ENCODE measurements at places on chromosomes 7 and 10.

DNA sequence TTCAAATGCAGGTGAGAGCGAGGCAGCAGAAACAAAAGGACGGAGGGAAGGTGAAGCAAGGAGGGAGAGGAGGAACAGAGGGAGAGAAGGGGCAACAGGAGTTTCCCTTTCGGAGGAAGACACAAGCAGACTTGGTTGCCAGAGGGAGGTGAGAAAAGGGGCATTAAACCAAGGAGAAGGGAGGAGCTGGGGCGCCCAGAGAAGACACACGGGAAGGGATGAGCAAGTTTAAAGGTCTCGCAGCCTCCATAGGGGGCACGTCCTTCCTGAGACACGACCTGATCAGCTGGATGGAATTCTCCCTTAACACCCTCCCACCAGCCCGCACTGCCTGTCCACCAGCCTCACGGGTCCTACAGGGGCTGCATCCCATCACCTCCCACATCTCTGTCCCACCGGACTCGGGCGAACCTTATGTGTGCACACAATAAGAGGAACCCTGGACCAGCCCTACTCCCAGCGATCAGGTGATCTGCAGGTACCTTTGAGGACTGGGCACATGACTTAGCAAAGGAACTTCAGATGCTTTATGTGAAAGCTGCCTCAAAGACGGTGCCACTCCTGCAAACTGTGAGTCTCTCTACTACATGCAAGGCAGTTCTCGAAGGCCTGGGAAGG lies 251.2 kb downstream of the TNS3 start:
- DNase-seq: no peak

DNA sequence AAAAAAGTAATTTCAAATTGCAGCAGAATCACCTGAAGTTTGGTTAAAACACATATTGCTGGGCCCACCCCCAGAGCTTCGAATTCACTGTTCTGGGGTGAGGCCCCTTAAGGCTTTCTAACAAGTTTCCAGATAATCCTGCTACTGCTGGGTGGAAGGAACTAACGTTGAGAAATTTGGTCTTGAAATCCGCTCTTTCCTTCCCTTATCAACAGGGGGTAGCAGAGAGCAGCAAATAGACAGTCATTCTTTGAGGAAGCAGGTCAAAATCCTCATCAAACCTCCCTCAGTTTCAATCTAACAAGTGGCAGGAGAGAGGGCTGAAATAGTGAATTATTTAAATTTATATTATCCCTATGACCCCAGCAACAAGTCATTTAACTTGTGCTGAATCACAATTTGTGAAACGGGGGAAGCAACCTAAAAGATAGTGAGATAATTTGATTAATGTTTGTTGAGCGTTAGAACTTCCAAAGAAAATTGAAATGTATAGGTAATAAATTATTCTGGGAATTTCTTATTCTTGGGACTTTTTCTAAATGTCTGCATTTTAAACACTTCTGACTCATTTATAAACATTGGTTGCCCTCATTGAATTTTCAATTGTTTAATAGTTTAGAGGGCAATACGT lies 21.7 kb upstream of the MALSU1 start:
- DNase-seq: no peak

DNA sequence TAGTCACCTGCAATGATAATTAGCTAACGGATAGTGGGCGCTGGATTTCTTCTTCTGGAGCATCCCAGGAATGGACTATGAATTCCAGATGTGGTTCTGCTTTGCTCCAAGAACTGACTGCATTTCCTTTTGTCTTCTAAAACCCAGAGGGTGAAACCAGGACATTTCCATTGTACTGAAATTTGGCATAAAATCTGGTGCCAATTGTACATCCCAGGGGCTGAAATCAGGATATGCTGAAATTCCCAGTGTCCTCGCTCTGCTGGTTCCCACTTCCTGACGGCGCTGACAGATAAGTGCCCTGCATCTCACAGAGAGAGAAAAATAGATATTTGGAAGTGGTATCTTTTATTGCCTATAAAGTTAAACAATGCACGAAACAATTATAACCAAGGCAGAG lies 31.9 kb downstream of the RBM20 start:
- DNase-seq: no peak

DNA sequence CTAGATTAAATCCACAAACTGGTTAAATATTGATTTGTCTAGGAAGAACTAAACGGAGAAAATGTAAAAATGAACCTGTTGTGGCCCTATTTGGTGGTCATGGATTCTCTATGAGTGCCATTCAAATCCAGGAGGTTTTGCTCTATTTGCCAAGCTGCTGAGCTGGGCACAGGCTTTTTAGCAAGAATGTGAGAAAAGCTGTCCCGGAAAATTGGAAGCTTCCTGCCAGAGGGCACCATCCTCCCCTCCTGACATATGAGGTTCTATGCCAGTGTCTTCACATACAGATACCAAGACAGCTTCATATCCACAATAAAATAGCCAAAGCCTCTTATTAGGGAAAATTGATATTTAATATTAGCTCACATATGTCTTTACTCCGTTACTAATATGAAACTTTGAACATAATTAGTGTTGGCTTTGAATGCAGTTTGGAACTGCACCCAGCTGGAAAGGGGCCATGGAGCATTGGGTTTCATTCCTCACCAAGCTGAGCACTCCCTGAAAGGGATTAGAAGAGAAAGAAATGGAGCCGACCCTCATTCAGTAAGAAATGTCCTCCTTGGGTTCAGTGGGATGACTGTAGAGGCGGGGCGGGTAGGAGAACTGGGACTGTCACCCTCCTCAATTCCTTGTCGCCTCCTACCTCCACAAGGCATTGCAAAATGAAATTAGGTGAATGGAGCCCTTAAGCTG lies 47.8 kb downstream of the NRCAM start:
- no peak for DNase-seq

DNA sequence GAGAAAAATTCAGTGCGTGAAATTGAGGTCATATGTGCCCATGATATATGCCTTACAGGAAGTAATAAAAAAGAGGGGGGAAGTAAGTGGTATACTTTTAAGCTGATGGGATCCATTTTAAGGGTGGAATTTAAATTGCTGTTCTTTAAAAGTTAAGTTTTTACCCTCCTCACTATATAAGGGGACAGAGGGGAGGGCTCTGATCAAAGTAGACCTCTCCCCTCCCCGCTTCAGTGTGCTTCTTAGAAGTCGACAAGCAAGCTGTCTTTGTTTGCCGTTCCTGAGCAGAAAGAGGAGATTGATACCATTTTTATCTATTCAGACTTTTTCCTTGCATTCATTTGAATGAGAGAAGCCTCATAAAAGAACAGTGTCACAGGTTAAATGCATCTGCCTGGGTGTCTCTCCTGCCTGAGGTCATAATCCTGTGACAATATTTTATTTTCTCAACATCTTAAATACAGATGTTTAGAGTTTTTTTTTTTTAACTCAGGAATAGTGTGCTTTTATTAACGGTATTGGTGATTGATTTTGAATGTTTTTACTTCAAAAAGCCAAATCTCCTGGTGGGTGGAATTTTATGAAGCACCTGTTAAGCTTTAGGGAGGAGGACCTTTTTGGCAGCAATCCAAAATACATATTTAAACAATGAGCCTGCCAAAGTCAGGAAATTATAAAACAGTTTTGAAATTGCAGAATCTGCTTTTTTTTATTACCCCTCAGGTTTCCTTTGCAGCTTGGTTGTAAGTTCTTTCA lies 141.7 kb downstream of the KAT6B start:
- DNase-seq: no peak

DNA sequence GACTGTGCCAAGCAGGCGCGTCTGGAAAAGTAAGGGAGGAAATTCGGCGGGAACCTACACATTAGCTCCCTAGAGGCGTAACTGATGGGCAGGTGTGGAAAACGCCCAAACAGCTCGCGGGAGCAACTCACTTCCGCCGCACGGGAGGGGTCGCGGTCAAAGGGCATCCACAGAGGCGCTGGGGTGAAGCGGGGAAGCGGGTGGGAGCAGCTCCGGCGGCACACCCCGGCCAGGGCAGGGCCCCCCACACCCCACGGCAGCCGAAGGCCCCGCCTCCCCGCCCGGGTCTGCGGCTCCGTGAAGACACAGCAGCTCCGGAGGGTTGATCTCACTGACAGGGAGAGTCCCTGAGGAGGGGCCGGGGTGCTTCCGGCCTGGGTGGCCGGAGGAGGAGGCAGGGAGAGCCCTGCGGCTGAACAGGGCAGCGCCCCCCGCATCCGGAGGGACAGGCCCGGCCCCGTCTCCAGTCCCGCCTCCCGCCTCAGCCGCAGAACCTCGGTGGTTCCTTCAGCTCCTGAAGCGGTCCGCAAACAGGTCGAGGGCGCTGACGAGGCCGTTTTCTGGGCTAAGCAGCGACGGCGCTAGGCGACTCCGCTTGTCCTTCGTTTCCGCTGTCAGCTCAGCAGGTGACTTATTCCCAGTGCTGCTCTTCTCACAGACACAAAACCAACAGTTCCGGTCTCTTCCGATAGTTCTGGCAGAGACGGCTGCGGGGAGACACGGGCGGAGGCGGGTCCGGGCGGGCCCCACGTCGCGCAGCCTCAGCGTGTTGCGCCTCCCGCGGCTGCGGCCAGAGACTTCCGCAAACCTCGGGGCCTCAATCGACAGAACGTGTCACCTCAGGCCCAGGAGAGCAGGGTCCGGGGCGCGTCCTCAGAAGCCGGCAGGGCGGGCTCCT lies 276.1 kb downstream of the DNAJB6 start:
- no peak for DNase-seq

- DNase-seq: no peak
These were observed 209.1 kb downstream of the PHF14 start for GRCh38 chr7:11182736-11183135.

DNA sequence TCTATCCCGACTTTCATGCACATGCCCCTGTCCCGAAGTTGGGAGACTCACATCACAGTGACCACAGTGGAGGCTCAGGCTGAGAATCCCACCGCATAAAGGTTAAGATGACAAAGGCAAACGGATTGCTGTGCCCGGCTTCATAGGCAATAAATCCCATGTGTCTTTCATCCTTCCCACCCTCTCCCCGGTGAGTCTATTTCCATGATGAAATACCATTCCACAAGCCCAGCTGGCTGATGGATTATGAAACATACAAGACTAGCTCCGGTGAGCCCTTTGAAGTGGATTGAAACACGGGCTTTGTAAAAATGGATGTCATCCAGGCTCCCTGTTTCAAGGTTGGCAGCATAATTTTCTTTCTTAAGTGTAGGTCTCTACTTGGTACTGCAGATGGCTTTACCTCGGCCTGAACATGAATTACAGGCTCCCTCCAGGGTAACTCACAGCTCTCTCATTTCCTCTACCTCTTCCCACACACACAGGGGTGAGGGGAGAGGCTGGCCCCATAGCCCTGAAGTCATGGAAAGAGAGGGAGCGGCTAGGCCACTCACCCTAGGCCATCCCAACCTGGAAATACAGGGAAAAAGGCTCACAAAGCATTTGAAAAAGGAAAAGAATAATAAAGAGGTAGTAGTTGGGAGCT lies 92.0 kb upstream of the CALN1 start:
- DNase-seq: no peak

DNA sequence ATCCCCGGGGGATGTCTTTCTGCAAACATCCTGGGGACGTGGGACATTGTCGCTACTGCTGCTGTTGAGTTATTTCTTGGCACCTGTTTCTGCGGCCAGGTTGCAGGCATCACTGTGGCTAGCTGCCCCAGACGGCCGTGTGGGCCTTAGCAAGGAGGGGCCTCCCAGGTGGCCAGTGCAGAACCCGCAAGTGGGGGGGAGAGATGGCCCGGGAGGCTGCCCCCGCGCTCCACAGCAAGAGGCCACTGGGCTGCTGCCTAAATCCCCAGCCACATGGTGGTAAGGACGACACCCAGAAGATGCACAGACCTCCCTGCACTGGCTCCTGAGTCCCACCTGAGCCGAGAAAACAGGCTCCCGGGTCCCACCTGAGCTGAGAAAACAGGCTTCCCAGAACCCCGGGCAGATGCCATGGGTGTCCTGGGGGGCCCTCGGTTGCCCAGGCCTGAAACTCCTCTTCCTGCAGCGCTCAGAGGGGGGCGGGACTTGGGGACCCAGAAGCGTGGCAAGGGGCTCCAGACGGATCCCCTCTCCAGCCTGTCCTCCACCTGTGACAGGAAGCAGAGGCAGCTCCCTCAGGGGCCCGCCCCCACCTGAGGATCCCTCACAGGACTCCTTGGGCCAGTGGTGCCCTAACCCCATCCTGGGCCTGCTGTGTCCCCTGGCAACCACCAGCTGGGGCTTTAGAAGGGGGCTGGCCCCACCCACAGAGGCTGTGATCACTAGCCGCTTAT lies 952 bp upstream of the MAFK start:
- no peak for DNase-seq

DNA sequence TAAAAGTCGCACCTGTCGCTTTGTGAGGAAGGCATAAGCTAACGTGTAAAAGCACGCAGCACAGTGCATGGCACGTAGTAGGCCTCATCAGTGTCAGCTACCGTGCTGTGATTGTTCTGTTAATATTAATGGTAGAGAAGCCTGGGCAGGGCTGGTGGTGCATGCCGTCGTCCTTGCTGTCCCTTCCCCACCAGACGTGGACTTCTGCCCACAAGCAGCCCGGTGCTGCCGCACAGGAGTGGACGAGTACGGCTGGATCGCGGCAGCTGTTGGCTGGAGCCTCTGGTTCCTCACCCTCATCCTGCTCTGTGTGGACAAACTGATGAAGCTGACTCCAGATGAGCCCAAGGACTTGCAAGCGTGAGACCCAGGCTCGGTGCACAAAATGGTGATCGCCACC lies 4.7 kb upstream of the ATP6V0A4 start:
- DNase-seq: no peak

DNA sequence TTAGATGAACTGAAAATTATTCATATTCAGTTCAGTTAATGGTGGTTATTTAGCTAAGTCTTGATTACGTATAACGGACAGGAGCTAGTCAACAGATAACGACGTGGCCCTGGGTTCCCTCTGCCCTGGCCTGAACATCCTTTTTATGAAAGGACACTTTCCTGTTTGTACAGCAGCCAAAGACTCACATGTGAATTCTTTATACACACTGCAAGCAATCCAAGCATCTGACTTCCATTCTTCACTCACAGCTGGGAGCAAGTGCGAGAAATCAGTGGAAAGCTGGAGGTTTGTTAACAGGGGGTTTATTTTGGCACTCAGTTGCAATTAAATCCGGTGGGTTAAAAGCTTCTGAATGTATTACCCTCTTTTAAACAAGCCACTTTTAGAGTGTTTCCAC lies 148.1 kb upstream of the GDF10 start:
- no peak for DNase-seq

- DNase-seq: no peak
These were observed 3.5 kb upstream of the GSTK1 start for GRCh38 chr7:143259765-143260164.

DNA sequence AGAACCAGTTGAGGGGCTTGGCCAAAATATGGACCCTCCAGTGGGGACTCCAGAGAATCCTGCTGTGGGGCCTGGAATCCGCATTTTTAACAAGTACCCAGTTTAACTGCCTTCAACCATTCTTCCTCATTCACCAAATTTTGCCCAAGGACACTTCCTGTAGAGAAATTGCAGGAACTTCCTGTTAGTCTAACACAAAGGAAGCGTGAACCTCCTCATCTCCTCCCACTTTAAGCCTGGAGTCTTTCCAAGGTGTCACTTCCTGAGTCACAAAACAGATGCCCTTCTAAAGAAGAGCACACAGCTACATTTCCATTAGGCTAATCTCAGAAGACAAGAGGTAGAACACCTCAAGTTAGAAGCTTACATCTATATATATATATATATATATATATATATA lies 188.4 kb downstream of the PPP1R17 start:
- no peak for DNase-seq

- no peak for DNase-seq
These were observed 387.2 kb downstream of the BBS9 start for GRCh38 chr7:33516568-33516967.
